ENCODE measurements at places on chromosomes 7 and 10.

DNA sequence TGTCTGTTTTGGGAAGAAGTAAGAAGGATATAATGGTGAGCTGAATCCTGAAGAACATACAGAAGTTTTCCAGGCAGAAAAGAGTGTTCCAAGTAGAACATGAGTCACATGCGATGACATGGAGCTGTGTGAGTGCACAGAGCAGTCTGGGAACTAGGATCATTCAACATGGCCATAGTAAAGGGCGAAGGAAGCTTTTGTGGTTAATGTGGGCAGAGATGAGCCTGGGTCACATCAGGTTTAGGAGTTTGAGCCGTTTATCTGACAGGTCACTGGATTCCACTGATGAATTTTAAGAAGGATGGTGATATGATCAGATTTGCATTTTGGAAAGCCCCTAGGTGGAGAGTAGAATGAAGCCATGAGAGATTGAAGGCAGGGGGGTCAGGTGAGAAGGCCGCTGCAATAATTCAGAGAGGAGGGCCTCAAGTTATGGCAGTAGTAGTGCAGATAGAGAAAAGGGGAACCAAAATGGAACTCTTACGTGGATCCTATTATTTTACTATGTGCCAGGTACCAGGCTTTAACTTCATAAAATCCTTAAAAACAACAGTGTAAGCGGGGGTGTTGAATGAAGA lies 171.3 kb downstream of the RNLS start:
- DNase-seq: no peak

DNA sequence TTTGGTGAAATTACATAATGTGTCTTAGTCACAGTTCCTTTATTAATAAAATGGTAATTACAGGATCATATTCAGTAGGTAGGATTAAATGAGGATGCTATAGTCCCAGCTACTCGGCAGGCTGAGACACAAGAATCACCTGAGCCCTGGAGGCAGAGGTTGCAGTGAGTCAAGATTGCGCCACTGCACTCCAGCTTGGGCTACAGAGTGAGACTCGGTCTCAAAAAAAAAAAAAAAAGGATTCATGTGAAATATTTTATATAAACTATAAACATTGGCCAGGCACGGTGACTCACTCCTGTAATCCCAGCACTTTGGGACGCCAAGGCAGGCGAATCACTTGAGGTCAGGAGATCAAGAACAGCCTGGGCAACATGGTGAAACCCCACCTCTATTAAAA lies 197.9 kb downstream of the IMMP2L start:
- DNase-seq: no peak

GRCh38 chr7:105256761-105257231 lies 131.9 kb downstream of the SRPK2 start:
- DNase-seq: no peak

- DNase-seq: no peak
Measured at GRCh38 chr10:87966459-87966858, 103.0 kb downstream of the PTEN start.

DNA sequence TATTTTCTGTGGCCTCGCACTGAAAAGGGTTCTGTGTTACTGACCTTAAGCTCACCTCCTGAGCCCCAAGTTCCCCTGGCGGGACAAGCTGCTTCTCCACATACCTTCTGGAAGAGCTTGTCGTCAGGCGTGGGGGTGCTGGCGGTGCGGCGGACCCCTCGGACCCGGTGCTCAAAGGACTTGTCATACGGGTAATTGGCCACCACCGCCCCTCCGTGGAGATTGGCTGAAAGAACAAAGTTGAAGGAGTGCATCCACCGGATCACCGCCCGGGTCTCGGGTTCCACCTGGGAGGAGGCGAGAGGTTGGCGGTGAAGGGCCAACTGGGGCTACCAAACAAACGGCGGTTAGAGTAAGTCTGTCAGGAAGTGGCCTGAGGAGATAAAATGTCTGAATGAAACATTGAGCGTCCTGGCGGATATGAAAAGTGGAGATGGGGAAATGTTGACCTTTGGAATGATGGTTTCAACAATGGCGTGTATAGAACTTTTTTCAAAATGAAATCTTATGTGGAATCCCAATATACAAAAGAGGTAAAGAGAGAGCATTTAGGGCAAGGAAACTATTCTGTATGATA lies 16.5 kb downstream of the CPN1 start:
- no peak for DNase-seq

DNA sequence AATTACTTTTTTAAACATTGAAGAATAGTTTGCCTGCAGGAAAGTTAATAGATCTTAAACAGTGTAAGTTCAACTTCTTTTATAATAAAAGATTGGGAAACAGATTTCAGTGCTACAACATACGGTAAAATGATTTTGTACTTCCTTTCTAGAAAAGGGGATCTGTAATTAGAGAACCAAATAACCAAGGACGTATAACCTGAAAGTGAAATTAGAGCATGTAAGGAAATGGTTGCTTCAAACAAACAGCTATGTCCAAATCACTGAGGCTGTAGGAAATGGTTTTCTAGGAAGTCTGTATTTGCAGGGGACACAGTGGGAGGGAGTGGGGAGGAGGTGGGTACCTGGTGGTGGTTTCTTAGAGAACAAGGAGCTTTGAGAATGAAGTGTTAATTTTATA lies 57.9 kb upstream of the EXOC6 start:
- DNase-seq: no peak

DNA sequence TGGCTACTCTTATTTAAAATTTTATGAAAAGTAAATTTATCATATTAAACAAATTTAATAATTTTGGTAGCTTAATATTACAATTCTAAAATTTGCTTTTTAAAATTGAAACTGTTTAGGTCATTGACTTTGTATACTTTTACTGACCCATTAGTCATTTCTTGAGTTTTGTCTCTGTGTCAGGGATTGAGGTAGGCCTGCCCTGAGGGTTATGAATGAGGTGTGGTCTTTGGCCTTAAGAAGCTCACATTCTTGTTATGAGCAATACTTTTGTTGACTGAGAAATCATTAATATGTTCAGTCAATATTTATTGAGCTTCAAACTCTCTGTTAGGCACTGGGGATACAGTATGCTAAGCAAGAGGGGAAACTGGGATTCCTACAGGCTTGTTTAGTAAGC lies 47.0 kb upstream of the RPA3 start:
- no peak for DNase-seq
